ENCODE measurements at places on chromosomes 3 and 15. TPM values are rescaled to one million over a fixed set of nuclear protein-coding genes. Genes with fewer than 3 reads are reported as not detected.

Gene AGBL1
- not detected for polyA plus RNA-seq

Gene HRG
- not detected for polyA plus RNA-seq

Gene ISLR2
- not detected for polyA plus RNA-seq

DNA sequence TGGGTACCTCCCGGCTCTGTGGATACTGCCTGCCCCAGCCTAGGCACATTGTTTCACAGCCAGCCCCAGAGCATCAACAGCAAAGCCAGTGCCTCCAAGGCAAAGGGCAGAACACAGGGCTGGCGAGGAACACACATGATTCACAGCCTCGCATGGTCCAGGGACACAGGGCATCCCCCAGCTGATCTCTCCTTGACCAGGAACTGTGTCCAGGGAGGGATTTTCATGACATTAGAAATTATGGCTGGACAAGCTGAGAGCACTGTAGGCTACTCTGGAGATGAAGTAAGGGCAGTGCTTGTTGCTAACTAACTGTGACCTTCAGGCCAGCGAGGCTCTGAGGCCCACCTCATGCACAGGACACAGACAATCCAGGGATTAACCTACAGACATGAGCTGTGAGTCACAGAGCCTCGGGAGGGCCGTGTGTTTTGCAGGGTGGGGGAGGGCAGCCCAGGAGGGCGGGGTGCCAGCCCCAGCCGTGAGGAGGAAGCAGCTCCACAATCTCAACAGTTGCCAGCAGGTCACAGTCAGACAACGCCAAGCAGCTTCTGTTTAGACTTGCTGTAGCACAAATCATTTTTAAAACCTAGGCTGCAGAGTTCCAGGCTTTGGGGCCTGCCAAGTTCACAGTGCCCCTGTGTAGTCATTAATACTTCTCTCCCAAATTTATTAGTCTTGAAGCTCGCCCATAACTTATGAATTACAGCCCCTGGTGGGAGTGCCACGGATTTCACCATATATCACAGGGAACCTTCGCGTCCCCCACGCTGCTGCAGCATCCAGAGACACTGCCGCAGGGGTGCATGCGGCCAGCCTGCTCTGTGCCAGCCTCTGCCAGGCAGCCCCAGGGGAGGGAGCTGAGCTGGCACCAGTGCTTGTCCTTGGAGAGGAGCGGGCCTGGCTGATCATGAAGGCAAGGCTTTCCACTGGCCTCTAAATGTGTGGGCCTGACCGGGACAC is 114.7 kb downstream of the ETFA start:
- no peaks in the 10 kb centered on the region for H3K36me3 ChIP-seq
- H3K4me1 ChIP-seq, result no peaks in the 10 kb centered on the region
- H3K27me3 ChIP-seq, result no peaks in the 10 kb centered on the region
- no peak for DNase-seq
- peak overlapping the region; percentile 80 for H3K27ac ChIP-seq

DNA sequence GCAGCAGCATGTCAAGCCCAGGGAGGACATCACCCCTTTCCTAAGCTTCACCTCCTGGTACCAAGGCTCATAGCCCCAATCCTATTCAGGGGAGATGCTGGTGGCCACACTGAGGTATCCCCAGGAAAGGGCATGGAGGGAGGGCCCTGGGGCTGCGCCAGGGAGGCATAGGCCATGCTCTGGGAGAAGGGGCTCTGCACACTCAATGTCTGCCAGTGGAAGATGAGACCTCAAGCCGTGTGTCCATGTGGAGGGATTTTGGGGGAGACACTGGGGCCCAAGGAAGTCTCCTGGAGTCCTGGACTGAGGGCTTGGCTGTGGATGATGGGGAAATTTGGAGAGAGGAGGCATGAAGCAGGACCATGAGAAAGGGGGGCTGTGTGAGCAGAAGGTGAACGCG is 21.2 kb upstream of the PRR23E start:
- H3K4me3 ChIP-seq, result no peak overlapping the region
- H3K36me3 ChIP-seq, result no peaks in the 10 kb centered on the region
- H3K27ac ChIP-seq, result no peak overlapping the region
- H3K4me1 ChIP-seq, result no peaks in the 10 kb centered on the region

Data from naive B cell (primary cell).